ENCODE measurements at places on chromosomes 11 and 22. TPM values are rescaled to one million over a fixed set of nuclear protein-coding genes. Genes with fewer than 3 reads are reported as not detected.
A peak's percentile ranks its signal among the peaks of the same experiment; 100 is the strongest.

DNA sequence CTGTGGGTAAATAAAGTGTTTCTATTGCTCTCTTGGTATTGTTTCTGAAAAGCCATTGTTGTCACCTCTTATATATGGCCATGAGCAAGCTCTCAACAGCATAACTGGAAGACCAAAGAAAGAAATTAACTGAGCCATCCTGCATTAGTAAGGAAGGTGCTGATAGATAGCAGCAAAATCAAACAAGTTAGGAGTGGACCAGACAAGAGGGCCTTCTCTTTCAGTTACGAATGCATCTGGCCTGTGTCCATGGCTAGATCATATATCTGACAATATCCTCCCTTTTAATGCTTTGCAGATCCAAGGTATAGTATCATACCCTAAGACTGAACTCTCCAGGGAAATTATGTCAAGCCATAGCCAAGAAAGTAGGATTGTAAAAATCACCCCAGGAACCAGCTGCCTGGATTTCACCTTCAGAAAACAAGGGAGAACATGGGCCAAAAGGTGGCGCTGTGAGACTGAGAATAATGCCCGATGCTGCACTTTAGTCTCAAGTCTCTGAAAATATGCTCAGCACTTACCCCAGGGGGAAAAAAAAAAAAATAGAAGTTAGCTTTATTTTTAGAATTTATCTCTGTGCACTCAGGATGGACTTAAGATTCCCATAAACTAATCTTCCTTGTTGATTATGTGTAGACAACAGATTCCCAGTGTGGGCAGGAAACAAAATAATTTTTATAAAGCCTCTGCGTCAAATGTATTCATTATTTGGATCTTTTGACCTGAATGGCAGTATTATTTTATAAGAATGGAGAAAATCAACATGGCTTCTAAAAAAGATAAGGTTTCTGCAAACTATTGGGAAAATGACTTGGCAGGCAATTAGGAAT is 415.1 kb downstream of the ETS1 start:
- DNase-seq: peak; percentile 80

GRCh38 chr11:47514825-47515647 is 37.9 kb downstream of the CELF1 start:
- DNase-seq: no peak

- DNase-seq: no peak
Measured at GRCh38 chr11:32032052-32032451, 58.8 kb upstream of the RCN1 start.

DNA sequence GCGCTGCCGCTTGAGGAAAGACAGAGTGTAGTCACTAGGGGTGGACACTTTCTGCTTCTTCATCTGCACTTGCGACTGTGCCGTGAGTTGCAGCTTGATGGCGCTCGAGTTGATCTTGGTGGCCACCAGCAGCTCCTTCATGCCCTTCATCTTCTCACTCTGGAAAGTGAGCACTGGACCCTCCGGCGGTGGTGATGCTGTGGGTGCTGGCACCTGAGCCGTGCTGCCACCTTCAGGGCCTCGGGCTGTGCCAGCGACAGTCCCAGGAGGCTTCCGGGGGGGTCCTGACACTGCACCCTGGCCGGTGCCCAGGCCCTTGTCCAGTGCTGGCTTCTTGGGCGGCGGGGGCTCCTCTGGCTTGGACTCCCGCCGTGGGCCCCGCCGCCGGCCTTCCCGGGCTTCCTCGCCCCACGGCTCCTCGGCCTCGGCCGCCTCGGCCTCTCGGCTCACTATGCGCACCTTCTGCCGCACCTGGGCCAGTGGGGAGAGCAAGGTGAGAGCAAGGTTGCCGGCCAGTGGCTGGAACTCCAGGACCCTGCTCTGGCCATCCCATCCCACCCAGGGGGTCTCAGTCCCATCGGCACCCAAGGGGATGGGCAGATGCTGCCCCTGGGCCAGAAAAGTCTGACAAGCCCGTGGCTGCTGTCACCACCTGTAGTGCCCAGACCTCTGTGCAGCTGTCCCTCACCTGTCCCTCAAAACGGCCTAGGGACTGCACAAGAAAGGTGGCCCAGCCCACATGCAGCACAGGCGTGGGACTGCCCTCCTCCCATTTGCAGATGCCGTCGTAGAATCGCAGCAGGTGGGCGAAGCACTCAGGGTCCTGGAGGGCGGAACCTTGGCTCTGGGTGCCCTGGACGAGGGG is 1.6 kb upstream of the MAP4K2 start:
- no peak for DNase-seq

DNA sequence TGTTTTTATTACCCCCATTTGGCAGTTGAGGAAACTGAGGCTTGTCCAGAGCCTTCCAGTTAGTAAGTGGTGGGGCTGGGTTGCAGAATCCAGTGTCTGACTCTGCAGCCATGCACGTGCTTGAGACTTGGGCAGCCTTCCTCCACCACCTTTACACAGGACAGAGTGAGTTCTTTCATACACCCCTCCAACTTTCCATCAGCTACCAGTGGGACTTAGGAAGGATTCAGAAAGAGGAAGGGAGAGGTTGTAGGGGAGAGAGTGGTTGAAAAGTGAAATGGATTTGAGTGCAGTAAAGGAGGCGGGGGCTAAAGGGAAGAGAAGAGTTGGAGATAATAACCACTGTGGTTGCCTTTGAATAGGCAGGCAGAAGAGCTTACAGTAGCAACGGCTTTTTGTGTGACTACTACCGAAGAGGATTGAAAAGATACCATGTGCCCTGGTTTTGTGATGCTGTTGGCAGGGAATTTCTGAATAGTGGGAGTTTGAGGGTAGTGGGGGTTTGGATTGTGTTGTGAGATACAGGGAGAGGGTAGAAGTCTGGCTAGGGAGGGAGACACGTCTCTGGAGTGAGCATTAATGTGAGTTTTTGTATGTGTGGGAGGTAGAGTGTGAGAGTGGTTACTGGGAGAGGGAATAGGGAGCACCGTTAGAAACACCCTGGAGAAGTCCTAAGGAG is 1.7 kb downstream of the UVRAG start:
- no peak for DNase-seq

DNA sequence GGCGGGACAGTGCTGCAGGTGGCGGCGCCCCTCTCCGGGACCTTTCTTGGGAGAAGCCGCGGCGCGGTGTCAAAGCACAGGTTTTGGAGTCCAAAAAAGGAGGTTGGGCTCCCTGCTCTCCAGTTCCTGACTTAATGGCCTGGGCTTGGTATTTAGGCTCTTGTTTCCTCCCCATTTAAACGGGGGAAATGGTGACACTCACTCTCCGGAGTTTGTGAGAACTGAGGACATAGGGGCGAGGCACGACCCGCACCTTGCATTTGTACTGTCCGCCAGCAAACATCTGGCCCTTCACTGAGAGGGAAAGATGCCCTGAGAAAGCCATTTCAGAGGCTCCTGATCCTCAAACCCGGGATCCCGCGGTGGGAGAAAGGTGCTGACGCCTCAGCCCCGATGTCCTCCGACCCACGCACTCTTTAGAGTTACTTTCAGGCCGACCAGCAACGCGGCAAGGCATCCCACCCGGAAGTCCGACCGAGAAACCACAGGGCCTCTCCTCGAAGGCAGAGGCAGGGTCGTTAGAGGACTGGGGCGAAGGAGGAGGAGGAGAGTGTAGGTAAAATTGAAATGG is 2.9 kb upstream of the WDR74 start:
- peak; percentile 77 for DNase-seq

The LRRC75B gene
- 15.7 TPM for total RNA-seq

Measured in mucosa of descending colon (tissue), 3 donors.